Stimulated activated CD4-positive, alpha-beta T cell treated with anti-CD3 and anti-CD28 coated beads, Interleukin-12 subunit alpha, Interleukin-12 subunit beta, amount 100 ng/mL, for 24 hours (primary cell): ENCODE measurements at places on chromosomes 5 and 9.

DNA sequence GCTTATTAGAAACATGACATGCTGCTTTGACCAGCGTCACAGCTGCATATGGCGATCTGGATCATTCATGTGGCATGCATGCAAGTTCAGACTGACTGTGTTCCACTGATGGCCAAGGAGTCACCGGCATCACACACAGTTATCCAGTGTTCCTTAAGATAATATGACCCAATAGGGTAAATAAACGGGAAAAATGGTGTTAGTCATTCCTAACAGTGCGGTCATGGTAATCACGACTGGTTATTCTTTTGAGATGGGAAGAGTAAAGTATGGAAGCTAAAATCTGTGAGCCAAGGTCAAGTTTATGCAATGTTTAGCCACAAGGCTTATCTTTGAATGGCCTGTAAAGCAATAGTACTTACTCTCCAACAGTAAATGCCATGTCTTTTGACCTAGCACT, 29.3 kb upstream of the LVRN start:
- DNase-seq, result no peak

GRCh38 chr9:23412458-23412857, 413.6 kb downstream of the ELAVL2 start:
- no peak for DNase-seq

- no peak for DNase-seq
Observed at GRCh38 chr5:91024727-91025126, 358.4 kb downstream of the ARRDC3 start.

DNA sequence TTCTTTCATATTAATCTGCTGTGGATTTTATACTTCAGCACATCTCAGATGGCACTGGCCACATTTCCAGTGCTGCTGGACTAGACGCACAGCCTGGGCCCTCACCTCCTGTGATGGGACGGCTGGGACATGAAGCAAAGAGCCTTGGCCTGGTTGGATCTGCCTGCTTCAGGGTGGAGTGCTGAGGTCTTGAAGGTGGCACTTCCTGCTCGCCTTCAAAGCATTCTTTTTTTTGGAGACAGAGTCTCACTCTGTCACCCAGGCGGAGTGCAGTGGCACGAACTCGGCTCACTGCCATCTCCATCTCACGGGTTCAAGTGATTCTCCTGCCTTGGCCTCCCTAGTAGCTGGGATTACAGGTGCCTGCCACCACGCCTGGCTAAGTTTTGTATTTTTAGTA, 73.1 kb downstream of the RAPGEF1 start:
- DNase-seq, result no peak

DNA sequence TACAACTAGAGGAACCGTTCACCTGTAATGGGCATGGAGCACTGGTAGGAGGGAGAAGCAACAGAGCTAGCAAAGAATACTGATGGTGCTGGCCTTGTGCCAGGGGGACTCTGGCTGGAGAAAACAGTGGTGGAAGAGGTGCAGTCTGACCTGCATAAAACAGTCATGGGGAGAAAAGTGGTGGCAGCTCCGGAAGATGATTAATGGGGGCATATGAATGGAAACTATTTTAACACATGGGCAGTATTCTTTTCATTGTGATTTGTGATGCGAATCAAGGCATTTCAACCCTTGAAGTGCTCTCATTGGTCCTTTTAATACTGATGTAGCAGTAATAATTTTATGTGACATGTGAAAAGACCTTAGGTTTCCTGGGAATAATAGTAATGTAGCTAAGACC, 219.6 kb downstream of the ADAMTS6 start:
- no peak for DNase-seq

DNA sequence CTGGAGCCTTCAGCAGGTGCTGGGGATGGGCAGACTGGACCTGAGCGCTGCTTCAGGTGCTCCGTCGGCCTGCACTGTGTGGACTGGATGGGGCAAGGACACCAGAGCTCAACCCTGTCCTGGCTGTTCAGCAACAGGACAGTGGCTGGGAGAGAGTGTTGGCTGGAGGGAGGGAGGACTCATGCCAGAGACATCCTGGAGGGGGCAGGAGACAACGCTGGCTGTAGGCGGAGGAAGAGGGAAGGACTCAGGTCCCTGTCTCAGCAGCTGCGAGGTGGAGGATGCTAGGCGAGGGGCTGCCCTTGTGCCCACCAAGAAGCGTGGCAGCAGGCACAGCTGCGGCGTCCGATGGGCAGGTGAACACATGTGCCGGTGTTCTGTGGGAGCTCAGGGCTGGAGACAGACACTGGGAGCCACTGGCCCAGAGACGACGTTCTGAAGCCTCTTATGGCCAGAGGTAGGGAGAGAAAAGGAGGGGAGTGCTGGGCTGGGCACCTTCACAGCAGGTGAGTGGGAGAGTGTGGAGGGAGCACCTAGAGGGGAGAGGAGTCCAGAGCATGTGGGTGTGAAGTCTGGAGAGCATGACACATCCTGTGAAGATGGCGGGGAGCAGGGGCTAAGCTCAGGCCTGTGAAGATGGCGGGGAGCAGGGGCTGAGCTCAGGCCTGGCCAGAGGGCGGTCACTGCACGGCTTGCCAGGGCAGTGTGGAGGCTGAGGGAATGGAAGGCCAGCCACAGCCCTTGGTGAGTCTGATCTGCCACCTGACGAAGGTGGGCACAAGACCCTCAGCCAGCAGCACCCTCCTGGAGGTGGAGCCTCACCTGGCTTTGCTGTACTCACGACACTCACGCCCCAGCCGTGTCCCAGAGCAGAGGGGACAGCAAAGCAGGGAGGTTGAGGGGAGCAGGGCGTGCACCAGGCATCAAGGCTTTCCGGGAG, 79.1 kb upstream of the FCN1 start:
- no peak for DNase-seq

DNA sequence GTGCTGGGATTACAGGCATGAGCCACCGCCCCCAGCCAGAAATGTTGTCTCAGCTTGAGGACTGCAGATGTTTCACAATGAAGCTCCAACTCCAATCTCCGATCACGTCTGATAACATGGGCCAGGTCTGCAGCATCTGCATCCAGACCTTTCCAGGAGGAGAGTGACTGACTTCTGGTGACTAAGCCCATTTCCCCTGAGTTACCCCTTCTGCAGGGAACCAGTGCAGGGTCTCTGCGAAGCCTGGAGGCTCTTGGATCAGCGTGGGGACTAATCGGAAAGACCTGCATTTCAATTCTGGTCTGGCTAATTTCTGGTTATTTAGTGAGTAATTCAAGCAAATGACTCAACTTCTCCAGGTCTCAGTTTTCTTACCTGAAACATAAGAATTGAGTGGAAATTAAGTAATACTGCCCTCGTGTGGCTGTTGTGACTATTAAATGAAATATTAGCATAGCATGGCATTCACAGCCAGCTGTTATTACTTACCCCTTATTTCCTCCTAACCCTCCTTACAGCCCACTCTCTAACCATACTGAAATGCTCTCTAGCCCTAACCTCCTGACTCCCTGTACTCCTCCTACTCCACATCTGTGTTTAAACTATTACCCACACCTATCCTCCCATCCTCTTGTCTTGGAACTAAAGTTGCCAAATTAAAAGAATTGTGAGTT, 2.2 kb upstream of the GNPDA1 start:
- DNase-seq, result peak; percentile 31

- no peak for DNase-seq
Observed at GRCh38 chr9:124755061-124755460, 16.1 kb downstream of the NR6A1 start.

DNA sequence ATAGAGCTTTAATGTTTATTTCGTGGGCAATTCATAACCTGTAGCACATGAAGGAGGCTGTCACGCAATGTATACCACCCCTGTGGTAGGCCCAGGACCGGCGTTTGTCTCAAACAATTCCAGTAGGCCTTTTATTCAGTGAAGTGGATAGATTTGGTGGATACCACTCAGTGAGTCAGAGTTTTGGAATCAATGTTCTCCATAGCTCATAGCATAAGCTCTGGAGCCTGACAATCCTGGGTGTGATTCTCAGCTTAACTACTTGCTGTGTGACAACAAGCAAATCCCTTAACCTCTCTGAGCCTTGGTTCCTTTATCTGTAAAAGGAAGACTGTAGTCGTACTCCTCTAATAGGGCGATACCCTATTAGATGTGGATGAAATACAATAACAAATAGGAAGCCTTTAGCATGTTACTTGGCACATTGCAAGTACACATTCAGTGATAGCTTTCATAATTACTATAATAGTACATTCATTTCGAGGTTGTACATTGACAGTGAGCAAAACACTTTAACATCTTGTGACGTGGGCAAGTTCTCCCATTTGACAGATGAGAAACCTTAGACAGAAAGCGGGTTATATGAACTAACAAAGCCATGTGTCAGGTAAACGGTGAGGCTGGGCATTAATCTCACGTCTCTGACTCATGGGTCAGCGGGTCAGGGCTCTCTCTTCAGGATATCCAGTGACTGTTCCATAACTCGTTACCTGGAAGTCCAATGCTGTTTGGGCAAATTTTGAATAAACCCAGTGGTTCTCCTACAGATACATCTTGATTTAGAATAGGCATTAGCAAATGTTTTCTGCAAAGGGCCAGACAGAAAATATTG, 130.8 kb downstream of the C9orf152 start:
- no peak for DNase-seq

DNA sequence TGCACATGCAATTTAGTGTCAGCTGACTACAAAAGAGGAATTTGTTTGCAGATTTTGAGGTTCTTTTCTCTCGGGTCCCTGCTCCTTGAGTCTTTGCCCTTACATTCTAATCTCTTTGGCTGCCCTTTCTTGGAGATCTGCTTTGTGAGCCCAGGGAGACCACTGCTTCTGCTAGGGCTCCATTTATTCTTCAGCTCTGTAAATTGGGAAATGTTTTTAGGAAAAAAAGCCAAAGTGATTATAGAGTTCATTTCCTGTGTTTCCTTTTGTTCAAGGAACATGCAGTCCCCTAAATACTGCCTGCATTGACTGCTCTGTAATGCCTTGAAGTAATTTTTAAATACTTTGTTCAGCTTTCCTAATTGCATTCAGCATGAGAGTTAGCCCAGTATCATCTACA, 197.4 kb downstream of the CSNK1G3 start:
- DNase-seq, result no peak

- no peak for DNase-seq
Observed at GRCh38 chr5:116068028-116068632, 16.7 kb upstream of the COMMD10 start.

- no peak for DNase-seq
Observed at GRCh38 chr9:122370303-122370702, 521 bp upstream of the PTGS1 start.

- no peak for DNase-seq
Observed at GRCh38 chr5:148336704-148337435, 1.5 kb downstream of the SPINK9 start.

DNA sequence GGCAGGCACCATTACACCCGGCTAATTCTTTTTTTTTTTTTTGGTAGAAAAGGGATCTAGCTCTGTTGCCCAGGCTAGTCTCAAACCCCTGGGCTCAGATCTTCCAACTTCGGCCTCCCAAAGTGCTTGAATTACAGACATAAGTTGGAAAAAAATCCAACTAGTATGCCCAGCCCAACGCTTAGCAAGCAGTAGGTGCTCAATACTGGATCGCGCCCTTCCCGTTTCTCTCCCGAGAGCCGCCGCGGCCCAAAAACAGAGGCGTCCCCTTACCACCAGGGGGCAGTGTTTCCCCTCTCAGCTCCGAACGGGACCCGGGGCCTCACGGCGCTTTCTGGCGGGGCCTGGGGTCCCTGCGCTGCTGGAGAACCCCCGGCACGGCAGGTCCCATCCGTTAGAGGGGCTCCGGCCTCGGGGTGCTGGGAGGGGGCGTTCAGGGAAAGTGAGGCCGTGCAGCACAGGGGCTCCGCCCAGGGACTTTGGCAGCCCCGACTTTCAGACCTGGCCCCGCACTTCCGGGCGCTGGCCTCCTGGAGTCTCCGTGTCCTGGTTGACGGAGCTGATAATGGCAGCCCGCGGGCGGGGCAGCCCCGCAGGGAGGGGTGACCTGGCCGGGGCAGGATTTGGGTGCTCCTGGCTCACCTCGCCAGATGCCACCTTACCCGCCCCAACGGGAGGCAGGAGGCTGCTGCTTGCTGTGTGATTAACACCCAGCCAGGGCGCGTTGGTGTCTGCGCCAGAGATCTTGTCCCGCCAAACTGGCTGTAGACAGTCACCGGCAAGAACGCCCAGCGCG, 15.2 kb downstream of the PTGES start:
- DNase-seq, result peak; percentile 86

DNA sequence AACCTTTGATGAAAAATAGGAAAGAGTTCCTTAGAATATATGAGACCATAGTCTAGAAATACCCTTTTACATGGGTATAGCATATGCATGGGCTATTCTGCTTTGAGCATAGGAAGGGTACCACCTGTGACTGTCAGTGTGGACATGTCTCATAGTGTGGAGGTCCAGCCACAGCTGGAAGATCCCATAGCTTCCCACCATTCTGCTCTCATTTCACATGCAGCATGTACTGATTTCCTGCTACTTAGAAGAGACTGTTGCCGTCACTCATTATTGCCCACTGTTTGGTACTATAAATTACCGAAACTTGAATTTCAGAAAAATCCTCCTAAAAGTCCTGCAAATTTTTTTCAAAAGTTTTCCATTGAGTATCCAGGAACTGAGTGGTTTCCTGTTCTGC, 477.8 kb upstream of the DAB2 start:
- no peak for DNase-seq

- no peak for DNase-seq
Observed at GRCh38 chr5:154464438-154464837, 13.6 kb downstream of the HAND1 start.

DNA sequence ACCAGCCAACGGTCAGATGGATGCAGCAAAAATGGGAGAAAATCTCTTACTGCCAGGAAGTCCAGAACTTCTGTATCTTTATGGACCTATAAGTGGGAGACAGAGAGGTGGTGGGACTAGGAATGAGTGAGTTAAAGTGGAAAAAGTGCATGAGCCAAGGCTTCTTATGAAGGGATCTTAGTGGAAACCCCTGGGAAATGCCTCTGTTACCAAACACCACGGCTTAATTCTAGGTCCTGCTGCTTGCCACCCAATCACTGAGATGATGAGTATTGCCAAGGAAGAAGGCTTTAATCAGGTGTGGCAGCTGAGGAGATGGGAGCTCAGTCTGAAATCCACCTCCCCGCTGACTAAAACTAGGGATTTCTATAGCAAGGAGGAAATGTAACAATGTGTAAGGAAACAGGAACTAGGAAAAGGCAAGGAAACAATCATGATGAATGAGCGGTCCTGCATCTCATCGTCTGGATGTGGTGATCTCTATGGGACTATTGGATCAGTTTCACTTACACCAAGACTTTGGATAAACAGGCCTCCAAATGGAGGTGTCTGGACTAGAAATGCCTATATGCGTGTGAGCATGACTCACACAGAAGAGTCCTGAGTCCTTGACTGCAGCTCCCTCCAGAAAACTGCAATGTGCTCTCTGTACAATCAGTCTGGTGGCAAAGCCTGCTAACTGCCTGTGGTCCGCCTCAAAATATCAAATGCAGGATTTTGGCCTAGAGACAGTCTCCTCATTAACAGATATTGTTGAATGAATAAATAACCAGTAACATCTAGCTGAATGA, 98.2 kb upstream of the PRR16 start:
- no peak for DNase-seq
